Stimulated activated CD8-positive, alpha-beta memory T cell treated with anti-CD3 and anti-CD28 coated beads, Interleukin-15, amount 100 ng/mL, for 4 hours (primary cell): ENCODE measurements at places on chromosomes 5 and 9.

DNA sequence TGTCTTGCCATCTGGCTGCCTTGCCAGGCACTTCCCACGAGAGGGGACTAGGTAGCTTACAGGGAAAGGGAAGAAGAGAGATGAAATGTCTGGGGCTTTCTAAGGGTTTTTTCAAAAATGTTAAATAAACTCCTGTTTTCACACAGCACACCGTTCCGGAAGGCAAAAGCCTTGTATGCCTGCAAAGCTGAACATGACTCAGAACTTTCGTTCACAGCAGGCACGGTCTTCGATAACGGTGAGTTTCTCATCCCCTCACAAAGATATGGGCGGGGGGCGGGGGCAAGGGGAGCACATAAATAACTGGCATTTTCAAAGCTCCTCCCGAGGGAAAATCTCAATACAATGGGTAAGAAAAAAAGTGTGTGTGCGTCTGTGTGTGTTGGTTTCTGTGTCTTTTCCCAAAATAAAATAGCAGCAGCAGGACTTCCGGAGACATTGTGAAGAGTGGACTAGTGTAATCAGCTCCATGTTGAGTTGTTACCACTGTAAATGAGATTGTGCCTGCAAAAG is 189.6 kb downstream of the NR3C1 start:
- DNase-seq, result no peak

DNA sequence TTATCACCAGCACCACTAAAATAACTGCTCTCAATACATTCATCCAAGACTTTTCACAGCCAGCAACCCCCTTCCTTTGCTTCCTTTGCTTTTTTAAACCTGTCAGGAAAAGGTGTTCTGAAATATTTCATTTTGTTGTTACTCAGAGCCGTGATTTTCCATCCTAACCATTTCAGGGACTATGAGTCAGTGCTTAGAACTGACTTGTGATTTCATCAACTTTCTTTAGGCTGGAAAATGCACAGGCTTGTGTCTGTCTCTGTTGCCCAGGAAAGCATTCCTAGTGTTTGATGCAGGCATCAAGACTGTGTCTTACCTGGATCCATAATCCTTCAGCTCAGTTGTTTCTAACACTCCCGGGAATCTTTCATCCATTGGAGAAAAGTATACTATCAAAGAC is 805.6 kb downstream of the BRINP1 start:
- DNase-seq, result no peak

DNA sequence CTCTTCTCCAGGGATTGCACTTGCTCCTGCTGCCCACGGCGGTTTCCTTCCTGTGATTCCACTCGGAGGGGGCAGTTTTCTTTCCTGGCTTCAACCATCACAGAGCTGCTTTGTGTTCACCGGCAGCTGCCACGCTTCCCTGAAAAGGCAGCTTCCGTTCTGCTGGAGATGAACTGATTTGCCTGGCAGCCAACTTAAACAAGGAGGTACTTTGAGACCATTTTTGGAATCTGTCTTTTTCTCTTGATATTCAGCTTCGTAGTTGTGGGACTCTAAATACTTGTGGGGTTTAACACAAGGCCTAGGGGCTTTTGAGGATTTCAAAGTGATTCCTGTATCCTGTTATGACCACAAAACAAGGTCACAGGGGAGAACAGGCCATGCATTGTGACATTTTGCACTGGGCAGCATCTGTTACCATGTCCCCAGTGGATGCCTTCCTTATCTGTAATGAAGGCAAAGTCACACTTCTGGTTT is 192.0 kb downstream of the MTRR start:
- no peak for DNase-seq

GRCh38 chr9:134366223-134367031 is 40.2 kb downstream of the RXRA start:
- DNase-seq, result no peak

DNA sequence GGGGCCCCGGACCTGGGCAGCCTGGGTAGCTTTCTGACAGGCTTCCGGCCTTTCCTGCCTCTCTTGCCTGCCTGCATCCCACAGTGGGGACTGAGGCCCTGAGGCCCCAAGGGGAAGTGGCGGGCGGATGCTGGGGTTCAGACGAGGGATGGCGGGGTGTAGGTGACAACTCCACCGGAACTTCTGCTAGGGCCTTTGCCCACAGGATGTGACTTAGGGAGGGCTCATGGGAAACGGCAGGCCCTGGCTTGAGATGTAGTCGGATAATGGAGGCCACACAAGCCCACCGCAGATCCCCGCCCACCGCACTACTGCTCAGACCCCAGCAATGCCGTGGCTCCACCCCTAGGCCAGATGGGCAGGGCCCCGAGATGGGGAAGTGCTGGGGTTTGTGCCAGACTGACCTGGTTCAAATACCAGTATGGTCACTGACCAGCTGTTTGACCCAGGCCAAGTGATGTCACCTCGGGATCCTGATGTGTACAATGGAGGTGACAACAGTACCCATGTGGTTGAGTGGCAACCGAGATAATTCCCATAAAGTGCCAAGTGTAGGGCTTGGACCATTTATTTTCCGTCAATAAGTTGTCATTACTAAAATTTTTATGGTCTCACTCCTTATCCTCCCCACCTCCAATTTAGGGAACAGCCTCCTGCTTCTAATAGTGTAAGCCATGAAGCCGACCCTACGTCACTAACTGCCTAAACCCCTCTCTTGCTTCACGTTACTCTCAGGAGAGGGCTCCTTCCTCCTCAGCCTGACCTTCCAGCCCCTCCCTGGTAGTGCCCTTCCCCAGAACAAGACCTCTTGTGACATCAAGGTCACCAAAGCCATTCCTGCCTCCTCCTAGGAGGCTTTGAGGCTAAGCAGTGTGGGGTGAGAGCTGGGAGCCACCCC is 2.5 kb upstream of the CDK9 start:
- DNase-seq, result peak; percentile 50

- no peak for DNase-seq
Observed at GRCh38 chr5:32283539-32284377, 29.0 kb downstream of the MTMR12 start.

DNA sequence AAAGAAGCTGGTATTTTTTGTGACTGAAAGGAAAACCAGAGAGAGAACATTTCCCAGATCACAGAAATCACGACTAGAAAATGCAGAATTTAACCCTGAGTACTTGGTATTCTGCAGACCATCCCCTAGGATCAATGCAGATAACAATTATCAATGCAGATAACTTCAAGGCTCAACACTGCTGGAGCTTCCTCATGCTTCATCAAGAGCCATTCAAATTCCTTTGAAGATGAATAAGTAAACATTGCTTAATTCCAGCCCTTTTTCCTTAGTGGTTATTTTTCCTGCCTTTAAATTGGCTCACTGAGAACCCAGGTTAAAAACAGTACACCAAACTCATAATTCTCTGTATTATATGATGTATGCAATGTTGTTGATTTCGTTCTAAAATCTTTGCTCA is 370.1 kb upstream of the TLE4 start:
- DNase-seq, result no peak

DNA sequence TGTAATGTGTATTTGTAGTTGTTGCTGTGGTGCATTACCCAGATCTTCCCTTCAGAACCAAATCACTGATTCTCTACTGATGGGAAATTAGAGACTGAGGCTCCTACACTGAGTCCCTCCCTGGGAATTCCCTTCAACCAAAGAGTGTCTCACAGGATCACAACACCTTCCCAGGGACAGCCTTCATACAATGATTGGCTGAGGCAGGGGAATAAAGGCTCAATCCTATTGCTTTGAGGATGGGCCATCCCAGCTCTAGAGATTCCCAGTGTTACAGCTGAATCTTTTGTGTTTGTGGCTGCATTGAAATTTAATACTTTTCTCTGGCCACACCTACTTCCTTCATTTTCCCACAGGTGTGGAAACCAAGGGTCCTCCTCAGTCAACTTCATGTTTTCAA is 96.4 kb upstream of the ELL2 start:
- no peak for DNase-seq

DNA sequence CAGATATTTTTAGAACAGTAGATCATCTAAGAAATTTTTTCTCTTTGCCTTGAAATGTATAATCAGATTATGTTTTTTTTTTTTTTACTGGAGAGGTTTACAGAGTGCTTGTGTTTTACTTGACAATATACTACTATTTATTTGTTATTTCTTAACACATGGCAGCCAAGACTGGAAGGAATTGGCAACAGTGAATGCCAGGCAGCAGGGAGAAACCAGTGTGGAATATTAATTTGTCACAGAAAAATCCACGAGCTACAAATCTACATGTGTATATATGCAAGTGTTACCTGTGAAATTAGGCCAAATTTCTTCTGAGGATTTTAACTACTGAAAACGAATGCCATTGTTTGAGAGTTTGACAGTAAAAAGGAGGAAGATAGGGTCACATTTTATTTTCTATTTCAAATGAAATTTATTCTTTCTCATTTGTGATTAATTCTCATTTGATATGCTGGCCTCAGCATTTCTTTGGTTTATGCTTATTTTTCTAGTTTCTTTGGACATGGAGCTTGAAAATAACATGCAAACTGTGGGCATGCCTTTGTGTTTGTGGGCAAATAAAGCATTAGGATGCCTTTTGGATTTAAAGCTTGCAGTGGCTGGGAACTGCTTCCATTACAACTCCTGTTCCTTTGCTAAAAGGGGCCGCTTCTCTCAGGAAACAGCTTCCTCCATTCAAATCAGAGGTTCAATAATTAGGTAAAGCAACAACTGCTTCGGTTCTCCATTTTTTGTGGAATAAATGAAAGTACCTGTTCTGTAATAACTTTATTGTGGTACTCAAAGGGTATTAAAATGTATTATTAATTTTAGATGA is 39.0 kb upstream of the ZFYVE16 start:
- no peak for DNase-seq

DNA sequence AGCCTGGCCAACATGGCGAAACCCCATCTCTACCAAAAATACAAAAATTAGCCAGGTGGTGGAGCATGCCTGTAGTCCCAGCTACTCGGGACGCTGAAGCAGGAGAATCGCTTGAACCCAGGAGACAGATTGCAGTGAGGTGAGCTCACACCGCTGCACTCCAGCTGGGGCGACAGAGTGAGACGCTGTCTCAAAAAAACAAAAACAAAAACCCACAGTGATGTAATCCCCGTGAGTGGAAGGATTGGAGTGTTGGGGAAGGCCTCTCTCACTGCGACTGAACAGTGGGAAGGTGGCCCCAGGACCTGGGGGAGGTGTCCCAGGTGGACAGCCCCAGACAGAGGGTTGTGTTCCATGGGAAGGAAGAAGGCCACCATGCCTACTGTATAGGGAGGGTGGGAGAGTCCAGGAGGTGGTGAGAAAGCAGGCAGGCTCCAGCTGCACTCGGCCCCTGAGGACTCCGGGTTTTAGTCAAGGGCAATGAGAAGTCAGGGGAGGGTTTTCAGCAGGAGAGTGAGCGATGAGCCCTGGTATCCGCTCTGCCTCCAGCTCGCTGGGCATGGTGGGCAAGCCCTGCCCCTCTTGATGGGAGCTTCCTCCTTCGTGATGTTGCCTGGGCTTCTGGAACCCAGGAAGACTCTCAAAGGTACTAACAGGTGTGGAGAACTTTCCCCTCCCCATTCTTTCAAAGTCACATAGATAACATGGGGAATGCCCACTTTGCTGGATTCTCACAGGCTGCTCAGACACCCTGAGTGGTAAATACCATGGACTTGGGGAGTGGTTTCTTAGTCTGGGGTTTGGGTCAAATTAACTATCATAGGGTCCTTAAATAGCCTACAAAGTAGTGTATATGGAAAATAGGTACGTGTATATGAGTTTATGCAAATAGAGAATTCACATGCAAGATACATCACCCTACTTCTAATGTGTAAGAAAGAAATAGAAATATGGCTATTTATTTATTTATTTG is 74.7 kb downstream of the PPARGC1B start:
- DNase-seq, result no peak

DNA sequence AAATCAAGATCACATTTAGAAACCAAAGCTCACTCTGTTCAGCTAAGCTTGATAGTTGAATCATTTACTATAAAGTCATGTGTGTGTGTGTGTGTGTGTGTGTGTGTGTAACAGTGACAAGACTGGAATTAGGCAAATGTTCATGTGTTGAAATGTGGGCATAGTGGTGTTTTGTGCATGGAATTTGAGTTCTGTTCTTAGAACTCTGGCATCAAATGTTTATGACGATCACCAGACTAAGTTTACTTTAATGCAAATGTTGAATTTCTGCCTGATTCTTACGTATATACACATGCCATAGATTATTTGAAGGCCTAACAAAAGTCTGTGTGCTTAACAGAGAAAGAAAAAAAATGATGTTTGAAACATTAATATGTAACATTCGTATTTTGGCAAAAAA is 72.8 kb upstream of the COL5A1 start:
- DNase-seq, result no peak

GRCh38 chr5:66863243-66864170 is 267.3 kb downstream of the MAST4 start:
- DNase-seq, result no peak

DNA sequence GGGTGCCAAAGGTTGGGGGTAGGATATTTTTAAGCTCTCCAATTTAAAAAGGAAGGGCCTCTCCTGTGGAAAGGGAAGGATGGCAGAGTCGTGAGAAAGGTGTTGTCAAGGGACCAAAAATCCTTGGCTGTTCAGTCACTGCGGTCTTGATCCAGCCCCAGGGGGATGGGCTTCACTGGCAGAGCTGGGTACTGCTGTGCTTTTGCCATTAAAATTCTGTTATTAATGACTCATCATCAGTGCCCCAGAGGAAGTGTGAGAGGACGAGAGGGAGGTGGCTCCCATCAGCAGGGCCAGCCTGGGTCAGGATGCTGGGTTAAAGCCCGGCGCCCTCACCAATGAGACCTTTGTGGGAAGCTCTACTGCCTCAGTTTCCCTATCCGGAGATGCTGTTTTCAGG is 16.7 kb downstream of the PCDH12 start:
- no peak for DNase-seq

DNA sequence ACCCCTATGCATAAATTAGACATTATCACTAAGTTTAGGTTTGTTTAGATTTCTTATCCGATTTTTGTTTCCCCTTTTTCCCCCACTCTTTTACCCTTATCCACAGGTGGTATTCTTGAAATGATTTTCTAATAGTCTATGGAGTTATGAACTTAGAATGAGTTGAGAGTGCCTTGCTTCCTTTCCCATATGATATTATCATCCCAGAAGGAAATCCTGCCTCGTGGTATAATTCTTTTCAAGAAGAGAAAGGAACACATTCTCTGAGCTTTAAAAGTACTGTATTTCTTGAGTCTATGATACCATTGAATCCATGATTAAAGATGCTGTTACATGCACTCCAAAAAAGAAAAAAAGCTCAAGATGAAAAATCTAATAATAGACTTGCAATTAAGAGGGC is 76.9 kb upstream of the ADAMTSL1 start:
- no peak for DNase-seq
